Cerebellar nuclear complex (tissue), 1 donor: ENCODE measurements at places on chromosomes 6 and 20.

- DNase-seq, result no peak
These were observed 91.1 kb downstream of the TXNDC5 start for GRCh38 chr6:7819431-7820015.

GRCh38 chr6:30206152-30206551 is 7.1 kb downstream of the TRIM26 start:
- DNase-seq, result no peak

- no peak for DNase-seq
These were observed 85.8 kb downstream of the ZFP64 start for GRCh38 chr20:52105442-52106422.

GRCh38 chr20:17679941-17680835 is 1.9 kb downstream of the RRBP1 start:
- no peak for DNase-seq
